ENCODE measurements at places on chromosomes 6 and 20. TPM values are rescaled to one million over a fixed set of nuclear protein-coding genes. Genes with fewer than 3 reads are reported as not detected.

GRCh38 chr6:109033655-109034054 lies 61.0 kb downstream of the SESN1 start:
- no peak for DNase-seq

DNA sequence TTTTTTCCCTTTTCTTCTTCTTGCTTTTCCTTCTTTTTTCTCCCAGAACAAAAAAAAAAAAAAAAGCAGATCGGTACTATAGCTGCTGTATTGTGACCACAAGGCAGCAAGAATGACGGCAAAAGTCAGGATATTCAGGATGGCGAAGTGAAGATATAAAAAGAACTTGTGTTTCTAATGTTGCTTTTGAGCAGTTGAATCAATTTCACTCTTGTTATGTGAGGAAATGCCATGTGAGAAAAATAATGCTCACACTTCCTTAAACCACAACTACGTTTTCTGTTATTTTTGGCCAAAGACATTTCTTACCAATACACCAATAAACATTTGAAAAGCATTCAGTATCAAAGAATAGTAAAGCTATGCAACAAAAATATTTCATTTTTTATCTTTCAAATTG lies 510.5 kb downstream of the HACE1 start:
- DNase-seq = no peak

DNA sequence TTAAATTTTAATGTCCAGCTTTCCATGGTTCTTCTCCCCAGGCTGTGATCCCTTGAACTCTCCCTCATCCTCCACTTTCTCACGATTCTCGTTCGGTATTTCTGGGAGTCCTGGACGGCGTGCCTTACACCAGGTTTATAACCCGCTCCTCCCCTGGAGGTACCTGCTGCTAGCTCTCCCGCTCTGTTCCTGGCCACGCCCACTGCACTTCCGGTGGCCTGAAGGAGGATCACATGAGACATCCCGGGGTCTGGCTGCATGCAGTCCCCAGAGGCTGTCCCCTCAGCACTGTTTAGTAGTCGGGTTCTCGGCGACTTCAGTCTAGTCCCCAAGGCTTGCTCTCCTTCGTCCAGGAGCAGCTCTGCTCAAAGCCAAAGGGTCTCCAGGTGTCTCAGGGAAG lies 28.4 kb upstream of the GCLC start:
- no peak for DNase-seq

The NR2E1 gene
- total RNA-seq = not detected

DNA sequence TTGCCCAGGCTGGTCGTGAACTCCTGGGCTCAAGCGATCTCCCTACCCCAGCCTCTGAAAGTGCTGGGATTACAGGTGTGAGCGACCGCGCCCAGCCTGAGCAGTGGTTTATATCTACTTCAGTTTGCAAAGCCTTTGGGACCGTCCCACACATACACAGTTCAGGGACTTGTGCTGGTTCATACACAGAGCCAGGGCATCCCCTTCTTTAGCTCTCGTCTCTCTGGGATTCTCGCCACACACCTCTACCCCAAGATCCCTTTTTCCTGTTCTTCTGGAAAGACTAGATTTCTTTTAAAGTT lies 12.5 kb downstream of the CAP2 start:
- no peak for DNase-seq

The FAM83D gene
- total RNA-seq = 24.2 TPM

Data from lung microvascular endothelial cell (primary cell).